ENCODE measurements at places on chromosomes 7 and 10.

DNA sequence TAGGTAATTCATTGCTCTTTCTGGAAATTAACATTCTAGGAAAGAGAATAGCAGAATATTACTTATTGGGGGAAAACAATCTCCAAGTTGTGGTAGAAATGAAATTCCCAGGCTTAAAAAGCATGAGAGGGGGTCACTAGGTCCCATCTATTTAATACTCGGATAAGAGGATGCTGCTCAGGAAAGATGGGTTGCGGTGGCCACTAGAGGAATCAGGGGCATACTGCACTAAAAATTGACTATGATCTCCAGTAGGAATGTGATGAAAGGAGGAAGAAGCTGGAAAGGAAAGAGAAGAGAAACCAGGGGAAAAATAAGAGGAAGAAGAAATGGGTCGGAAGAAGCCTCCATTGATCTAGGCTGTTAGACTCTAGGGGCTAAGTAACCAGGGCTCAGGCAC, 192.8 kb downstream of the GPAM start:
- no peak for DNase-seq

- DNase-seq = no peak
These were observed 906 bp downstream of the CDK1 start for GRCh38 chr10:60778971-60779796.

- no peak for DNase-seq
These were observed 83.0 kb upstream of the KAT6B start for GRCh38 chr10:74743401-74743800.

DNA sequence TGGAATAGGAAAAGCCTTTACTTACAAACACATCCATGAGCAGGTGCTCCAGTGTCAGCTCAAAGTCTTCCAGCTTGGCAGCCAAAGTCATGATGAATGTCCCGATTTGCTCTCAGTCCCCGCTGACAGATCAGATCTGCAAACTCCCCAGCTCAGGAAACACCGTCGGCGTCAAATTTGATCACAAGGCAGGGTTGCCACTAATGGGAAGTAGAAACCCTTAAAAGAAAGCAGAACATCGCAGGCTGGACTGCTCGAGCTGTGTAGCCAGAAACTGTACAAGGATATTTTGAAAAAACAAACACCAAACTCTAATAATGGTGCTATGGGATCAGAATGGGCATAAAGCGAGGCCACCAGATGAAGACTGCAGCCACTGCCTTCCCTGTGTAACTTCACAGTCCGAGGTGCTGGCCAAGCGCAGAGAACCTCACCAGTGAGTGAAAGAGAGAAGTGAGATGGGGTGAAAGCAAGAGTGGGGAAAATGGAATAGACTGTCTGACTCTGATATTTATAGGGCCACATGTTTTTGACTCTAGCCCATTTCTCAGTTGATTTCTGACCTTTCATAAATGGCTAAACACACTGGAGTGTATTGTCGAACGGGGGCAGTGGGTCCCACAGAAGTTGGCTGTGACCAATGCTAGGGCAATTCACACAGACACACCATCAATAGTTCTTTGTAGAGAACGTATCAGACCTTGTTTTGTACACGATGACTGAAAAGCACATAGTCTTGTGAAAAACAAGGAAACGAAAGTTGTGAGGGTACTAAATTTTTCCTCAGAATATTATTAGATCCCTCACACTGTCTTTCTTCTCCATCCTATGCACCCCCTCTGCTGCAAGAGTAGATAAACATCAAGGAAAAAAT, 306.2 kb downstream of the FRMD4A start:
- no peak for DNase-seq

GRCh38 chr7:85186521-85187241, at the start of gene SEMA3D:
Gene SEMA3D (minus strand): TSS chr7:85187056. CDS start chr7:85121891, 65,165 bp downstream.
- DNase-seq = no peak

DNA sequence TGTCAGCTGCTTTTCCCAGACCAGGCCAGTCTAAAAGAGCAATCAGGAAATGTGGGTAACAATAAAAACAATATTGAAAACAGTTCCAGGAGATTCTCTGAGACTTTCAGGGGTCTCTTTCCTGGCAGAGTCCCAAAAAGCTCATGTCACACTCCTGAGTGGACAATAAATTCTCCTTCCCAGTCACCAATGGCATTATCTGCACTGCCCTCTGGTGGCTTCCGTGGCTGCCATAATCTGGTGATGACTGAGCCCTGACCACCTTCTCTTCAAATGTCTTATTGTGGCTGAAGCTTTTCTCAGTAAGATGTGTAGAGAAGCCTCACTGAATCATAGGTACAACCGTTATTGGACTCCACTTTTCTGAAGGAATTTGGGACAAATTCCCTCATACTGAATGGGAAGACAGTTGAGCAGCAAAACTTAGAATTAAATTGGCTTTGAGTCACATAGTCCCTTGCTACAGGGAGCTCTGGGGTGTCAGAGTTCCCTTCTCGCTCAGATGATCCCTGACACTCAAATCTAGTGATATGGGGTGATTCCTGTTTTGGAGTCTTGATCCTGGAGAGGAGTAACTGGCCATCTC, 24.4 kb upstream of the ASAH2 start:
- DNase-seq = no peak

Data from stimulated activated CD4-positive, alpha-beta T cell treated with anti-CD3 and anti-CD28 coated beads, Interleukin-12 subunit alpha, Interleukin-12 subunit beta, amount 100 ng/mL, for 48 hours (primary cell).